ENCODE measurements at places on chromosomes 12 and 14. TPM values are rescaled to one million over a fixed set of nuclear protein-coding genes. Genes with fewer than 3 reads are reported as not detected.
A peak's percentile ranks its signal among the peaks of the same experiment; 100 is the strongest.

DNA sequence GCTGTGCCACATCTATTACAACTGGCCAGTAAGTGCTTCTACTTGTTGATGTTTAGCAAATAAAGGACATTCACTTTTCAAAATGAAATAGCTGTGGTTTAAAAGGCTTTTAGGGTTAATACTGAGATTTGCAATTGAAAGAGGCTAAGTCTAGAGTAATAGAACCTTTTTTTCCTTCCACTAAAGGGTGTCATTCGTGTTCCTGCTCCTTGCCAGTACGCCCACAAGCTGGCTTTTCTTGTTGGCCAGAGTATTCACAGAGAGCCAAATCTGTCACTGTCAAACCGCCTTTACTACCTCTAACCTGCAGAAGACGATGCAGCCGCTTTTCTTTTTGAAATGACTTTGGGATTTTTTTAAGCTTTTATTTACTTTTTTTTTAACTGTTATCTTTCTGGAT, 33.6 kb downstream of the PIWIL1 start:
- no peak for DNase-seq

The AVPR1A gene
- polyA plus RNA-seq = 4.5 TPM

DNA sequence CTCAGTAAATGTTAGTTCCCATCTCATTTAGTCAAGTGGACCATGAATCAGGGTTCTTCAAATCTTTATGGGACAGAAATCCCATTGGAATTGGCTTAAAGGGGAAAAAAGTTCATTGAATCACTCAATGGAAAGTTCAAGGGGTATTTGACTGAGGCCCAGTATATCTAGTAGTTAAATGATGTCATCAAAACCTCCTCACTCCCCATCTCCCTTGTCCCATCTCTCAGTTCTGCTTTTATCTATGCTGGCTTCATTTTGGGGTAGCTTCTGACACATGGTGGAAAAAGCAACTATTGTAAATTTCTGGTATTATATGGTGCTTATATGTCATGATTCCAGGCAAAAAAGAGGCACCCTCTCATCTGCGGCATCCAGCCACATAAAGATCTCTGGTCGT, 51.9 kb downstream of the DAAM1 start:
- no peak for DNase-seq

The SDR9C7 gene
- polyA plus RNA-seq = not detected

The ATXN7L3B gene
- polyA plus RNA-seq = 23.5 TPM

- no peak for DNase-seq
These were observed 78.4 kb upstream of the FUT8 start for GRCh38 chr14:65333943-65334687.

The GAS2L3 gene
- polyA plus RNA-seq = 1.7 TPM

The NOC4L gene
- polyA plus RNA-seq = 22.3 TPM

- DNase-seq = peak; percentile 97
These were observed 98.3 kb downstream of the LRRC74A start for GRCh38 chr14:76924371-76925096.

- no peak for DNase-seq
These were observed 6.9 kb upstream of the PDE3A start for GRCh38 chr12:20361416-20361815.

The RAB2B gene
- polyA plus RNA-seq = 12.2 TPM

Data from kidney (tissue), 22 donors.